Placental pericyte (primary cell): ENCODE measurements at places on chromosomes 13 and 19. TPM values are rescaled to one million over a fixed set of nuclear protein-coding genes. Genes with fewer than 3 reads are reported as not detected.

GPR12 gene
- total RNA-seq: not detected in 2 replicates

POLR2E gene
- total RNA-seq: 111 and 123 TPM in 2 replicates

TEKTIP1 gene
- total RNA-seq: not detected in 2 replicates

ZNF442 gene
- total RNA-seq: 0.44 and 0.72 TPM in 2 replicates

SHC2 gene
- 0.29 and 3.5 TPM in 2 replicates for total RNA-seq
